ENCODE measurements at places on chromosomes 1 and 21.

GRCh38 chr1:153769221-153769620 is 6.0 kb upstream of the SLC27A3 start:
- DNase-seq: peak; percentile 20

DNA sequence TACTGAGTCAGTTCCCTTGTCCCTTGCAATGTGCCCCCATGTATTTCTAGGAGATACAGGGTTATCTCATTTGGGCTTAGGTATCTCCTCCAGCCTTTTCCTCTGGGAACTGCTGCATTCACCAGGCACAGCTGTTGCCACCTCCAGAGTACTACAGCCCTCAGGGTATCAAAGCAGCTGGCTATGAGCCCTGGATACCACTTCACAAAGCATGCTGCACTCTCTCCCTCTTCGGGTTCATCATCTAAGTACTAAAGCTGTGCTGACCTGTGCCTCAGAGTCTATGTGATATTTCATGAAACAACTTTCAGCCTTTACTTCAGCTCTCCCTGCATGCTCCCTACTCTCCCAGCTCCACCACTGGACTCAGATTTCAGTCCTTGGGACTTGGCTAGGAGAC is 62.3 kb downstream of the CCDC185 start:
- DNase-seq: no peak

DNA sequence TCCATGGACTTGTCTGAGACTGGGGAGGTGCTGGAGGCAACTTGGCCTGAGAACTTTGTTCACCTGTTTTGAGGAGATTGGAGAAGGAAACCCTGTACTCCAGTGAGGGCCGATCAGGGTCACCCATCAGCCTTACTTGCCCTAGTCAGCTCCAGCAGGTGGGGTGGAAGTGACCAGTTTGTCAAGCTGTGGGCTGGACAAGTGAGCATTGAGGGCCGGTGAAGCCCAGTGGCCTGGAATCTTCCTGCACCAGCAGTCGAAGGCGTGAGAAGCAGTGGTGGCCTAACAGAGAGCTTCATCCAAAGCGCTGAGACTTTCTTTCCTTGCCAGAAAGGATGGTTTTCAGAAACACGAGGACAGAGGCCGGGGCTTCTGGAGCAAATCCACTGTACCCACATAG is 9.6 kb downstream of the SLC37A1 start:
- no peak for DNase-seq

DNA sequence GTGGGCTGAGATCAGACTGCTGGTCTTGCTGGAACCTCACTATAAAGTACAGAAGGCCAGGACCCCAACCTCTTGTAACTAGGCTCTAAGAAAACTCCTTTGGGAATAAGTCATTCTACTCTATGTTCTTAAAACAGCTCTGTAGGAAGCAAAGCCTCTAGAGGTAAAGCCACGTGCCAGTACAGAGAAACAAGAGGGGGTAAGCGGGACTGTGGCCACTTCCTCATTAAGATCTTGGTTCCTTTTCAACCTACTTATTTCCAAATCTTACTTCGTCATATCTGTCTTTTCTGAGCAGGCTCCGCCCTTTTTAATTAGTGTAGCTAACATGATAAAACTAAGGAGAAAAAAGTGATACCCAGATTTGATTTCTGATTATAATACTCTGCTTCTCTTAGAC is 3.8 kb downstream of the NCSTN start:
- peak; percentile 94 for DNase-seq

- DNase-seq: no peak
Measured at GRCh38 chr1:186165303-186165702, 209.8 kb downstream of the TPR start.

DNA sequence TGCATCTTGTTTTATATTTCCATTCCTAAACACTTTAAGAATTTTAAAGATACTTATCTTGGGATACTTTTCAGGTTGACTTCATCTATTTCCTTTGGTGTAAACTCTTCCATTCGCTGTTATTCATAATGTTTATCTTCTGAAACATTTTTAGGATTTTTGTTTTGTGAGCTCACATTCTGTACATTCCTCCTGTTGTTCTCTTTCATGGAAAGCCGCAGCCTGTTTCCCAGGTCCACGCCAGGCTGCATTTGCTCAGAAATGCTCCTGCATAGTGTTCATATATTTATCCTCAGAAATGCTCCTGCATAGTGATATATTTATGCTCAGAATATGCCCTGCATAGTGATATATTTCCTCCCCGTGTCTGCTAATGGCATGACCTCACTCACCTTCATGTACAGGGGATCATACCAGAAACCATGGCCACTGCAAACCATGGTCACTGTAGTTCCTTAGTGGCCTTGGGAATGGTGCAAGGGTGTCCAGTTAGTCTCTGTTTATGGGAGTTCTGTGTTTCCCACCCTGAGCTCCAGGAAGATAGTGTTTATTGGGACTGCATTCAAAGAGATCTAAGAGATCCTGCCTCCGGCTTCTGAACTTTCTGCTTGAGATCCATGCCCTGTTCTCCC is 153.9 kb upstream of the GREM2 start:
- DNase-seq: no peak

Data from MV-4-11 (cell line).